ENCODE measurements at places on chromosomes 2 and 18.

DNA sequence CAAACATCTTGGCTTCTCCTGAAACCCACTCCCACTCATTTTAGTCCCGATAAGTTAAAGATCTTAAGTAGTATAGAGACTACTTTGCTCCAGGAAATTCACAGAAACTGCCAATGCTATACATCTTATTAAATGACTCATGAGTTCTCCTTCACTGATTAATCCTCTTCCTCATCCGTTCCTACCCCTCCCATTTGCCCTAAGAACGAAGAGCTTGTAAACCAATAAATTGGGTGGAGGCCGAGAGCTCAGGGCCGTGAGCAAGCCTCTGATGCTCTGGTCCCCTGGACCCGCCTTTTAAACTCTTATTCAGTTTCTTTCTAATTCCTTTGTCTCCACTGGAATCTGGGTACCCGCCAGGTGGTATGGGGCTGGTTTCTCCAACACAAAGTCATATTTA, 68.6 kb downstream of the METTL8 start:
- DNase-seq: no peak

GRCh38 chr2:240198226-240198625, 57.8 kb upstream of the OTOS start:
- DNase-seq: no peak

DNA sequence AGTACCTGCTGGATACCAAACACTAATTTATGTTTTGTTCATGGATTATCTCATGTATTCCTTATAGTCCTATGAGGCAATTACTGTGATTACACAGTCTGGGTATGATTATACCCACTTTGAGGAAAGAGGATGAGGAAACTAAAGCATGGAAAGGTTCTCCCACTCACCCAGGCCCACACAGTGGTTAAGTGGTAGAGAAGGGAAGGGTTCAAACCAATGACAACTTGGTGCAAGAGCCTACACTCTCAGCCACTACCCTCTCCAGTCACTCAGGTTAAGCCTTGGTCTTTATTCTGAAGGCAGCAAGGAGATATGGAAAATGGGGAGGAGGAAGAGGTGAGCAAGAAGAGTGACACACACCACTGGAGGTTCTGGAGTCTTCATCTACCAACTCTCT, 64.5 kb upstream of the PPP1CB start:
- no peak for DNase-seq

DNA sequence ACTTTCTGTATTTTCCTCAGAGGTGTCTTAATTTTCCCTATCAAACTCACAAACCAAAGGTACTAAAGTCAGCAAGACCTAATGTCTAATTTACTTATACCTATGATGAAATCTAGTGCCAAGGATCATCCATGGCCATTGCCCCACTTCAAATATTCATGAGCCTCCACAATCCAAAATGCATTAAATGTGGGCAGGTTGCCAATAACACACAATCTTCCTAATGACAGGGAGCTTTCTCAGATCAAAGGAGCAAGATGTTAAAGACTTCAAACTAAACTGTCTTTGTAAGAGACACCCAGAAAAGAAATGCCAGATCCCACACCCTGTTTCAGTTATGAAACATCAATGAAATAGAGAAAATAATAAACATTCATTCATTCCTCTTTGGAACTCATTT, 143.2 kb downstream of the TMEFF2 start:
- no peak for DNase-seq

DNA sequence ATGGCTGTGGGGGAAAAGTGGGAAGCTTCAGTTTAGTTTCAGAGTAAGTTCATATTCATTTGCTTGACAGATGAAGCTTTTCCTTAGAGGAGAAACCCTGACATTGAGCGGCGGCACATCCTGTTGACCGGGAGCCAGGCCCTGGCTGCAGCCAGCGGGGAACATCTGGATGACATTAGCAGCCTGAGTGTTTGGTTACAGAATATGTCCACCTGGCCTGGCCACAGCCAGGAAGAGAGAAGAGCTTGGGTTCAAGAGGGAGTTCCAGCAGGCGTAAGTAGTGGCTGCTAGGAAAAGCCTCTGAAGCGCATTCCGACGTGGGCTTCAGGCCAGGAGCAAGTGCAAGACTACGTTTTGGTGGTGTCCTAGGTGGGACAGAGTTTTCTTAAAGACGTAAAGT, 144.9 kb upstream of the MYCN start:
- no peak for DNase-seq

DNA sequence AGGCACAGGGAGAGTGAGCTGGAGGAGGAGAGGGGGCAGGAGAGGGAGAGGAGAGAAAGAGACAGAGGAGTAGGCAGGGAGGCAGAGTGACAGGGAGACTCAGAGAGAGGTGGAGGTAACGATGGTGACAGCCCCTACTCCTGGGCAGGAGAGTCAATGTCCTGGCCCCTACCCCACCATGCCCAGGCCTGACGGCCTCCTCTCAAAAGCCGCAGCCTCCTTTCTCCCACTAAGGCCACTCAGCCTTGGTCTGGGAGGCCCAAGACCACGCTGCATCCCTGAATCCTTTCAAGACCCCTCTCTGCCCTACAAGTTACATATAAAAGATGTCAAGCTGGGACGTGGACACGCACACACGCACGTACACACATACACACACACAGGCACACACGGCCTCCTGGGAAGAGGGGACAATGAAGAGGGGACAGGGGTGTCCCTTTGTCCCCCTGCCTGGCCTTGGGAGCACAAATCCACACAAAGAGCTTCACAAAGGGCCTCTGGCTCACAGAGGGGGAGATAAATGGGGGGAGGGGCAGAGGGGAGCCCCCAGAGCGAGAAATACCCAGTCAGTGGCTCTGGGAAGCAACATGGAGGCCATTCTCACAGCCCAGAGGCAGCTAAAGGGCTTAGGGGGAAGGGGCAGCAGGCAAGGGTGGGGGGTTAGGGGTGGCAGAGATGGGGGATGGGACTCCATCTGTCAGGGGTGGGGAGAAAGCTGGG, 19.5 kb upstream of the TNS1 start:
- no peak for DNase-seq

- DNase-seq: no peak
Measured at GRCh38 chr2:120590841-120591240, 144.8 kb upstream of the GLI2 start.

DNA sequence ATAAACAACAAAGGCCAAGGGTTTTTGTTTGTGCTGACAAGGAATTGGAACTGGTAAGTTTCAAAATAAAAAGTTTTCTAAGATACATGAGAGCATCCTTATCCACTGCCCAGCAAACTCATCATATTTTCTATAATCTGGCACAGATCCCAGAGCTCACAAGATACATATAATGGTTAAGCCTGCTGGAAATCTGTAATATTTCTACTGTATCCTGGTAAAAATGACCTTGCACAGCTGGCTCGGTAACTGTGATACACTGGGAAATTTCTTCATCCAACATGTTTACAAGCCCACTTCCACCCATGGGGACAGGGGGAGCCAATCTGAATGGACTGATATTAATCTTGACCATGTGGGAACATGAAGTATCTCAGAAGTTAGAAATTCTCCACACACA, 425.4 kb upstream of the MMADHC start:
- DNase-seq: no peak

- DNase-seq: no peak
Measured at GRCh38 chr2:10001586-10001985, 41.8 kb upstream of the KLF11 start.

GRCh38 chr18:35267809-35268208, 22.2 kb downstream of the ZSCAN30 start:
- DNase-seq: no peak

DNA sequence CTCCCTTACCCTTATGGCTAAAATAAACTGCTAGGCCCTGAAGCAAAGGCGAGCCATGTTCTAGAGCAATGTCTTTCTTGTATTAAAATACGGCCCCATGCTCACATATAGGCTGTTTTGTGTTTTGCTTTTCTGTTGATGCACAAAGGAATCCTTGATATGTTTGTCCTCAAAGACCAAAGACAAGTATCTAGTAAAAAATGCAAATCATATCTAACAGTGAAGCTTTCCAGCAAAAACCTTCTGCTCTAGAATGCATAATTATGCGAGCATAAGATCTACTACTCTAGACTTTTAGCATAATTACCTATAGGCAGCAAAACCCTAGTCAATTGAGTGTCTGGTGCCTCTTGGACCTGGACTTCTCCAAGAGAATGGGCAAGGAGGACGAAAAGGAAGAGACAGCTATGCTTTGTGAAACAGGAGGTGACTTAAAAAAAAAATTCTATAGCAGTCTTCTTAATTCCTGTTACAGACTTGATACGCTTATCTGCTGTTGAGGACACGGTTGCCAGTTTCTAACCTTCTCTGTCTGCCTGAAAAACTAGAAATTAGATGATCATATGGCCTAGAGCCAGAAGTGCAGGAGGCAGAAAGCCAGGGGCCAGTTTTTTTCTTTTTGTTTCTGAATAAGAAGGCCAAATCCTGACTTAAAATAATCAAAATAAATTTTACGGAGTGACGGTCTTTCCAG, 1.5 kb upstream of the AMMECR1L start:
- no peak for DNase-seq

GRCh38 chr18:36130883-36131653, 1.4 kb downstream of the ELP2 start:
- no peak for DNase-seq

DNA sequence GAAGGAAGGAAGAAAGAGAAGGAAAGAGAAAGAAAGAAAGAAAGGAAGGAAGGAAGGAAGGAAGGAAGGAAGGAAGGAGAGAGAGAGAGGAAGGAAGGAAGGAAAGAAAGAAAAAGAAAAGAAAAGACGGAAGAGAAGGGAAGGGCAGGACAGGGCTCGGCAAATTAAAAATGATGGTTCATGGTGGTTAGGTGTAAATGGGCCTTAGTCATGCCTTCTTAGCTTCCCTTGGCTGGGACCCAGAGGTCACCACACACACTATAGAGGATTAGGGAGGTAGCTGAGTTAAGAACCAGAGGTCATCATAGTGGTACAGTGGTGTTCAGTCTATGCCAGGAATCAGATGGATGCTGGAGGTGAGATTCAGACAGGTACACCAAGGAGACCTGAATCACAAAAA, 9.3 kb upstream of the ATL2 start:
- no peak for DNase-seq

DNA sequence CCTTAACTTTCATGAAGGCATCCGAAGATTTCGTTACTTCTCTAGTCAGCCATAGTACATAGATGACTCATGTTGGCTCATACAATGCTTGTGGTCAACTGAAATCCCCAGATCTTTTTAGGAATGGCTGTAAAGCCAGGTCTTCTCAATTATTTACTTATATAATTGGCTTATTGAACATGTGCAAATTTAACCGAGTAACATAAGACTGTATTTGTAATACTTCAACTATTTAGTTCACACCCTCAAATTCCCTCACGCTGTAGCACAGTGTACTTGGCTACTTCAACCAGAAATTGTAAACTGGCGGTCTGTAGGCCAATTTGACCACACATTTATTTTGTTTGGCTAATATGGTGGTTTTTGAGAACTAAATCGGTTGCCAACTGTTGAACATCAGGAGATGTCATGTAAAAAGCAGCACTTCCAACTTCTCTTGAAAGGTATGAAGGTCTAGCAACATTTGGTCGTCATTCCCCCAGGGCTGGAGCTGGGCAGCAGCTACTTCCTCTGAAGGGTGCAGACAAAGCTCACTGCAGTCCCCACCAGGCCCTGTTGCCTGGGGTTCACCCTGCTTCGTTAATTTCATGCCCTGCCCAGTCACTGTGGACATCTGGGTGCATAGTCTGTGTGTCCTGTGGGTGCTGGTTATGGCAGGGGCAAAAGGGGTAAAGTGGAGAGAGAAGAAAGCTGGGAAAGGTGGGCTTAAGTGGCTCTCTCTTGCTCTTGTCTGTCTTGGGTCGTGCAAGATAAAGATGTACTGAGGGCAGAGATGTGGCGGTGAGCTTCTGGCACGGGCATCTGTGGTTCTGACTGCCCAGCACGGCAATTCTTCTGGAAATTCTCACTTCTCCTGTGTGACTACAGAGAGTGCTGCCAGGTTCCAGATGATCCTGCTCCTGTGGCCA, 3.2 kb upstream of the SH3RF3 start:
- no peak for DNase-seq

DNA sequence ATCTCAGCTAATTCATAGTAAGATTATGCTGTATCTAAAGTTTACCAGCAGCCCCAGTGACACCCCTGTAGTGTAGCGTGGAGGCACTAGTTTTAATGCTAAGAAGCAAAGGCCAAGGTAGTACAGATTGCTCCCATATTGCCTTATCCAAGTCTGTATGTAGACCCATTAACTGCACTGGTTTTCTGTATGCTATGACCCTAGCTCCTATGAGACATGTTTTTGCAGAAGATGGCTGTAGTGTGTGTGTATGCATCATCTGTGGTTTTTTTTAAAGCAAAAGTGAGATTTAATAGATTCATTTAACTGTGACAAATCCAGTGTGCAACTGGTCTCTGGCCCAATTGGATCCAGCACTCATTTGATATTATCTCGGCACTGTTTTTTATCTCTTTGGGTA, 86.5 kb downstream of the HAUS1 start:
- DNase-seq: no peak

DNA sequence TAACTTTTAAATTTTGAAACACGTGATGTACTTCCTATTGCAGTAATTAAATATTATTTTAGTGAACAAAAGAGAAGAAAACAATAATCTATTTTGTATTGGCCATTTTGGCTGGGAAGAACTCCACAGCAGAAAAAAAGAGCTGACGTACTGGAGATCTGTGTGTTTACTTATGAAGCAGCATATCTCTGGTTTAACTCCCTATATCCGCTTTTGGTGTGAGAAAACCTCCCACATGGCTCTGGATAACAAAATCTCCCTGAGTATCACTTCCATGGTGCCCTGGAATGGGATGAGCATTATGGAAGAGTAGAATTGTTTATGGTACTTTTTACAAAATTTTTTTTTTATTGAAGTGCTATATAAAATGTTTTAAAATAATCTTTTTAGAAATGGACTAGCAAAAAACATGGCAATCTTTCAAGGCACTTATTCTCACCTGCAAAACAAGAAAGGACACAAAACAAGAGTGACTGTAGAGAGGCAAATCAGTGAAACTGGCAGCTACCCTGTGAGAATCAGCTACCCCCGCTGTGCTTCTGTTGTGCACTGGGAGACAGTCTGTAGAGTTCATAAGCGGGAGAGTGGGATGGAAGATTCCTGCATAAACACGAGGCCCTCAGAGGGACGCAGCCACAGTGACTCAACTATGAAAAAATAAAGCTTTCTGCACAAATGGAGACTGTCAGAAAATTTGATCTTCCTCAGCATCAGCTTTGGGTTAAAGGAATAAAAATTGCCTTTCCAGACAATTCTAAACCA, 762.2 kb upstream of the HS6ST1 start:
- no peak for DNase-seq
